Fibroblast of skin of left biceps (primary cell): ENCODE measurements at places on chromosomes 7 and 10.

DNA sequence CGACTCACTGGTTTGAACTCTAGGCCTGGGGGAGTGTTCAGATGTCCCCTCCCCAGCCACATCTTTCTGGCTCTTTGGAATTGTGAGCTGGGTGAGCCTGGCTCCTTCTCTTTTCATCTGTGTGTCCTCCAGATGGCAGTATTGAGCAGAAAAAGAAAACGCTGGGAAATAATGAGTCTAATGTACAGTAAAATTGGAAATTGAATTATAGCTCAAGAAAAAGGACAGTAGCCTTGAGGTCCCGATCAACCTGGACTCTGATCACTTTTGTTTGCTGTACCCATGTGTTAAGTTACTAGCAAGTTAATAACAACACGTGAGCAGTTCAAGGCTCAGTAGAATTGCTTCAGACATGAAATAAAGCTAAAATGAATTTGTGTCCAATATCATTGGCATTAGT is 77.9 kb downstream of the SNX10 start:
- DNase-seq = no peak

DNA sequence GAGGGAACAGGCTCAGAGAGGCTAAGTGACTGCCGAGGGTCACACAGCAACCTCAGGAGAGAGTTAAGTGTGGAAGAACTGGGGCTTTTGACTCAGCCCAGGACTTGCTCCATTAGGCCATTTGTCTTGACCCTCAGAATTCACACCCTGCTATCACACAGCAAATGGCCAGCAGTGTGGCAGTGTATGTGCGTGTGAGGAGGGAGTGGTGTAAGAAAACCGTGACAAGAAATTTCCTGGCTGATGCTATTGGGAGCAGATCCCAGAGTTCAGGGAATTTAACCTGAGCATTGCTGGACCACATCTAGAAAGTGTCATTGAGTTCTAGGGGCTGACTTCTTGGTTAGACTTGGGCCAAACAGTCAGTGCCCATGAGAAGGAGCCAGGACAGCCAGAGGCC is 18.4 kb downstream of the VWA2 start:
- DNase-seq = no peak

DNA sequence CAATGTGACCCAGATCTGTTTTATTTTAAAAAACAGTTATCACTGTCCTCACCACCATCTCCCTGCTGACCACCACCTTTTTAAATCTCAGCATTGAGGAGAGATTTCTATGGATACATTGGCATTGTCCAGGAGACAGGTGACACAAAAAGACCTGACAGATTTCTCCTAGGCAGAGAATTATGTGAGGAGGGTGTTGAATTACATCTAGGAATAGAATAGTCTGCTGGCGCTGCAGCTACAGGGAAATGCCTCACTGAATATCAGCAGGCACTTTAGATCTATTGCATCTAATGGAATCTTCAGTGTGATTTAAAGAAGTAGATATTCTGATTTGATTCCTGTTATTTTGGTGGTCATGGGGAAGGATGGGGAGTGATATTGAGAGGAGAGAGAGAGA is 593.5 kb downstream of the NRG3 start:
- no peak for DNase-seq

- DNase-seq = no peak
Measured at GRCh38 chr7:137684316-137684715, 162.5 kb downstream of the DGKI start.
